ENCODE measurements at places on chromosomes 6 and 20. TPM values are rescaled to one million over a fixed set of nuclear protein-coding genes. Genes with fewer than 3 reads are reported as not detected.

The CYP39A1 gene
- 7.2 TPM for total RNA-seq

The CCDC170 gene
- total RNA-seq = not detected

The ATAT1 gene
- 8.6 TPM for total RNA-seq

The RAB44 gene
- total RNA-seq = 0.09 TPM

DNA sequence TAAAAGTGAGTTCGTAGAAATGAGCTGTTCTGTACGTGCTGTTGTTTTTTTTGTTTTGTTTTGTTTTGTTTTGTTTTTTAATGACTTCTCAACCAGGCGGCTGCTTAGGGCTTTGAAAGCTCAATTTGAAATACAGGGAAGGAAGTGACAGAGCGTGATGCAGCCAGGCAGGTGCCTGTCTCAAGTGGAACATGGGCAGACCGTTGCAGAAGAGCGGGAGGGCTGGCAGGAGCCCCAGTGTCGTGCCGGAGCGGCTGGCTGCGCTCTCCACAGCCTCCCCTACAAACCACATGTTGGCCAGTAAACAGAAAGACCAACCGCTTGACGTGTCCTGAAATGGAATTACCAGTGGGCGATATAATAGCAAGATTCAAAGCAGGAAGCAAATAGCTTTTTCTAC is 164.9 kb upstream of the RREB1 start:
- DNase-seq = no peak

DNA sequence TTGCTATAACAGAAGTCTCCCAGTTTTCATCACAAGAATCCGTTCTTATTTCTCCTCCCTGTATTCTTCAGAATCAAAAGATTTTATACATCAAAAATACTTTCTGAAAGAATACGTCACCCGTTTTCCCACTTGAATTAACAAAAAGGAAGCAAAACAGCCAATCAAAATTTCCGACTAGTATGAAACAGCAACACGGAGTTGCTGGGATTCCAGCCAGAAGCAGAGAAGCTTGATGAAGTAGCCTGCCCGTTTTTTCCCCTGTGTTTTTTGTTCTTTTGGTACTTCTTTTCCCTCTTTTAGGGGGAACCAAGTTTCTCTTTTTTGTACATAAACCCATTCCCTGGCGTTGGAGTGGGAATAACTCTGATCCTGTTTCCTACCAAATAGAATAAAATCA is 14.6 kb downstream of the TXLNB start:
- no peak for DNase-seq

- DNase-seq = no peak
Observed at GRCh38 chr6:111862741-111863140, 10.5 kb downstream of the FYN start.

DNA sequence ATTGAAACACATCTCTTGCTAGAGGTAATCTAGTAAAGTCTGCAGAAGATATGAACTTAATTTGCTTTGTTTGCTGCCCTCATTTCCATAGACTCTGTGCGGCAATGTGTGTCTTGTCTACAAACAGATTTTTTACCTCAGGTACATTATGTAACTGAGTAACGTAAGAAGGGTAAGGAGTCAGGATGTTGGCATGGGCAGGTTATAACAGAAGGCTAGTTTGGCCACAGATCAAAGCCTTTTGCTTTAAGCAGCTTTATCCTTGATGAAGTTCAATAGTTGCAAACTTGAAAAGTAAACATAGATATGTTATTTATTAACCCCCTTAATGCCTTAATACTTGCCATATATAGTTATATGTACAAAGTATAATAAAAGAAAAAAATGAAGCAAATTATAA is 391.6 kb upstream of the FKBP1C start:
- DNase-seq = no peak

- DNase-seq = no peak
Observed at GRCh38 chr20:14723614-14724013, 386.2 kb upstream of the FLRT3 start.

GRCh38 chr6:170485159-170485558 is 67.9 kb downstream of the PSMB1 start:
- DNase-seq = peak; percentile 13

- DNase-seq = no peak
Observed at GRCh38 chr20:25081065-25081729, 744 bp downstream of the VSX1 start.

GRCh38 chr20:25061103-25061799 is 3.3 kb upstream of the ACSS1 start:
- DNase-seq = no peak

DNA sequence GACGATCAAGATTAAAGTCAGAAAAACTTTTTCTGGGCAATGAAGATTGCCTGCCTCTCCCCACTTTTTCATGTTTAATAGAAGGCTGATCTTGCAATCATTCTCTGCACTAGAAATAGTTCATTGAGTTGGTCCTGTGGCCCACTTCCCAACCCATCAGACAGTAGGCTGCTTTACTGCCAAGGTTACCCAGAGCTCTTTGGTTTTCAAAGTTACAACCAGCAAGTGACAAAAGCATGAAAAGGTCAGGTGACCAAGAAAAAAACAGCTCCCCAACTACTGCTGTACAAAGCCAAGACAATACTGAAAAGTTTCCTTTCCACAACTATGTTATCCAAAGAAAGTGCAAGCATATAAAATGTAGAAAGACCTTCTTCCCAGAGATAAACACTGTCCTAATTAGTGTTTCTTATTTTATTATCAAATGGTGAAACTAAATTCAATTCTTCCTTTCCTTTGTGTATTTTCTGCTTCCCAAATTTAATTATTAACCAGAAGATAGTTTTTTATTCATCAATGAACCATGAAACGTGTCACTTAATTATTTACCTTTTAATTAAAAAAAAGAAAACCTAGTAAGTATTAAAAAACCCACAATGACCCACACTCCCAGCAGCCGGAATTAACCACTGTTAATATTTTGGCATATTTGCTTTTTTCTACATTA is 16.6 kb downstream of the DNAAF9 start:
- DNase-seq = no peak

GRCh38 chr20:63070771-63071540 is 64.2 kb upstream of the BHLHE23 start:
- no peak for DNase-seq

DNA sequence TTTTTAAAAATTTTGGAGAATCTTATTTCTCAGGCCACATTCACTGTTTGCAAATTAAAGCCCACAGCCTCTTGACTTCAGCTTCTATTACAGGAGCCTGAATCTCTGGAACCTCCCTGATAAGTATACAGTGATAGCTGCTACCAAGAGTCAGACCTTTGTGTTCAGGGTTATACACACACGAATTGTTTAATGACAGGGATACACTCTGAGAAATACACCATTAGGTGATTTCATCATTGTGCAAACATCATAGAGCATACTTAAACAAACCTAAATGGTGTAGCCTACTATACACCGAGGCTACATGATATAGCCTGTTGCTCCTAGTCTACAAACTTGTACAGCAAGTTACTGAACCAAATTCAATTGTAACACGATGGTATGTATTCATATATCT is 473.9 kb downstream of the PKHD1 start:
- DNase-seq = no peak

DNA sequence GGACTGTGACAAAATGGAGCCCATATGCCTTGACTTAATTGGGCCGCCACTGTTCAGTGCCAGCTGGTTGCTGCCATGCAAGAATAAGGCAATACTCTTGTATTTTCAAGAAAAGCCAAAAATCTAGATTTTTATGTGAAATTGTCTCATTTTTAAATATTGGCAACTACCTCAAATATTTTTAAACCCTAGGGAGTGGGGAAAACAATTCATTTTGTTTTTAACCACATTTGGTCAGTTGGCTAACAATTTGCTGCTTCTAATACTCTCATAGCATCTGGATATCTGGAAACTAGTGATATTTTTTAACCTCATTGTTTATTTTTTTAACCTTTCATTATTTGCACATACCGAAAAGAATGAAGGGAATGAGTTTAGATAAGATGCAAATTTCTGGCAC is 91.0 kb downstream of the EYA2 start:
- no peak for DNase-seq

DNA sequence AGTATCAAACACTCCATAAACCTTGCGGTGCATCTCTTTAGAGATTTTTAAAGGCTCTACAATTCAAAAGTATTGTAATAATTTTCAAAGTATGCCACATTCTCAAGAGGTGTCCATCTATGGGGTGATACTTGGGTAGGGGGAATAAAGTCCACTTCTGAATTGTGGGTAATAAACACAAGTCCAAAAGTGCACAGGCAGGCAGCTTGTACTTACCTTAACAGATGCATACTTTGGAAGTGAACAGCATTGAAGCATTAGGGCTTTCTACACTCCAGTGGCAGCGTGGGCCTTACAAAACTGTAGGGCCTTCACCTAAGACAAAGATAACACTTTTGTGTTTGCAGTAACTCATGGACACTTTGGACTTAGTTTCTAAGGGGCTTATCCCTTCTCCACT is 58.6 kb downstream of the AIG1 start:
- no peak for DNase-seq

- DNase-seq = no peak
Observed at GRCh38 chr20:64164123-64164836, at the start of gene MYT1. TSS of gene MYT1 (plus strand) at chr20:64164452. CDS start at chr20:64198862, 34,410 bp downstream.

- peak; percentile 86 for DNase-seq
Observed at GRCh38 chr6:101722991-101723579, 329.6 kb downstream of the GRIK2 start.

GRCh38 chr6:157763904-157764177 is 59.2 kb upstream of the SNX9 start:
- no peak for DNase-seq

GRCh38 chr6:160742090-160742489 is 40.0 kb downstream of the PLG start:
- no peak for DNase-seq

- no peak for DNase-seq
Observed at GRCh38 chr6:82741325-82741995, 324.2 kb downstream of the UBE3D start.

DNA sequence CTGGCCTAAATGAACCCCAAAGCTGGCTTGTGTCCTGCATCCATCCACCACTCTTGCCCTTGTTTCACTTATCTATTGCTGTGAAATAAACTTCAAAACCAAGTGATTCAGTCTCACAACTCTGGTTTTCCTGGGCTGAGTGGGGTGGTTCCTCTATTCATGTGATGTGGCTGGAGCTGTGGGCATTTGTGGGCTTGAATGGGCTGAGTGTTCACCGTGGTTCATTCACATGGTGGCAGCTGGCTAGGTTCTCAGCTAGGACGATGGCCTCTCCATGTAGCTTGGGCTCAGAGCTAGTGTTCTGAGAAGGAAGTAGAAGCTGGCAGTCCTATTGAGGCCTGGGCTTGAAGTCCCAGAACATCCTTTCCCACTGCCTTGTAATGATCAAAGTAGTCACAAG is 30.4 kb downstream of the FKBP1A start:
- DNase-seq = no peak

DNA sequence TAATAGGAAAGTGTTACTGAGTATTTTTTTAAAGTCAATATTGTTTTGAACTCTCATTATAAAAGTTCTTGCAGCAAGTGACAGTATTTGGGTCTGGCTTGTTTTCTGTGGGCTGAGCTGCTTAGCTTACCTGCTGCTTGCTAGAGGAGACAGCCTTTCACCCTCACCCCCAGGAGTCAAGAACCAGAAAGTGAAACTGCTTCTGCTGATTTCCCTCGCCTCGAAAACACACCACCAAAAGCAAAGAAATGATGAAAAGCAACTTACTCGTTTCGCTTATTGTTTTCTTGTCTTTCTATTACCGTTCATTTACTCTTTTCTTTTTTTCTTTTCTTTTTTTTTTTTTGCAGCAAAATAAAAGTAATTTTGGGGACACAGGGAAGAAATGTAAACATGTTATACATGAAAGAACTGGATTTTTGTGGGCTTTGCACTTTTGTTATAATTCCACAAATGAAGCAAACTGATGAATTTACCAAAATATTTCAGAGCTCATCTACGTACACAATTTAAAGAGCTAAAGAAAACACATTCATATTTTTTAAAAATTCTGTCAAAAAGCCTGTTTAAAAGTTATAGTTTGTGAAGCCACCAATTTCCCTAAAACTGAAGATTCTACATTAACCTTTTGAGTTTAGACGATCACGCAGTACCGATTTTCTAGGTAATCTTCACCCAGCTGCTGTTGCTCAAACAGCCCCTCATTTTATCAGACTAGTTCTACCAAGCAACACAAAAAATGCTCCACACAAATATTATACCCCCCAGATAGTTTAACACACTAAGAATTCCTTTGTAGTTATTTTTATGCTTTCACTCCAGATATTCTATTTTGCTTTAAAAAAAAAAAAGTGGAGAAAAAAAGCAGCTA is 1.7 kb downstream of the SCML4 start:
- DNase-seq = no peak

- peak; percentile 72 for DNase-seq
Observed at GRCh38 chr20:56359212-56360132, 698 bp downstream of the FAM210B start.

GRCh38 chr20:934186-934840 is 18.2 kb upstream of the ANGPT4 start:
- no peak for DNase-seq

GRCh38 chr20:42701948-42702347 is 487.8 kb downstream of the PTPRT start:
- no peak for DNase-seq

DNA sequence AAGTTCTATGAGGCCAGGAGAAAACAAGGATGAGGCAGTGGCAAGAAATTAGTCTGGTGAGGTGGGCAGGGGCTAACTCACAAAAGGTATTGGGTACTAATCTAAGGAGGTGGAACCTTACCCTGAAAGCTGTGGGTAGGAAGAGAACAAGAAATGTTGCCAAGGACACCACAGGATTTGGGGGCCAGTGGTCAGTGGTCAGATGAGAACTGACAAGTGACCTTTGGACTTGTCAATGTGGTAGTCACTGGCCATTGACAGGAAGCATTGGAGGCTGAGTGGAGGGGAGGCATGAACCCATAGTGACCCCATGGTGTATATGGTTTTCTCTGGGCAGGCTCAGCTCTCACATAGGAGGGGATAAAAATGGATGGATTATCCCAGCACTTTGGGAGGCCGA is 25.3 kb upstream of the SMIM29 start:
- DNase-seq = no peak

DNA sequence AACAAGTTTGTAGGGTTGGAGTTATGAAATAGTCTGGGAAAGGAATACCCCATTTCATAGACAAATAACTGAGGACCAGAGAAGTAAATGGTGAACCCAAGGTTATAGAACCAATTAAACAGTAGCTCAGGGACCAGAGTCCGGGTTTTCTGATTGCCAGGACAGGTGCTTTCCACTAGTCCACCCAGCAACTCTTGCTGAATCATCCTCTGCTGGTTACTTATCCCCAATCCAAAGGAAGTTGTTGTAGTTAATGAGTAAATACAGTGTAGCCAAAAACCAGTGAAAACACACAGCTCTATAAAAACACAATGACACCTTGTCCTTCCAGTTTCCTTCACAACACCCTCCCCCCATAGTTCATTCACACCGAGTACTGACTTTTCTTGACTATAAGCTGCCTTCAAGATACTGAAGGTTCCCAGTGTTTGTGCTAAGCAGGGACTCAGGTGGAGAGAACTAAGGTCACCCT is 766 bp upstream of the TINAG start:
- no peak for DNase-seq

- no peak for DNase-seq
Observed at GRCh38 chr6:157966589-157966977, 15.1 kb upstream of the SYNJ2 start.

- no peak for DNase-seq
Observed at GRCh38 chr6:24757611-24758010, 17.1 kb upstream of the GMNN start.
